ENCODE measurements at places on chromosomes 6 and 20.

- DNase-seq = no peak
Observed at GRCh38 chr6:42756722-42757121, 10.8 kb upstream of the TBCC start.

DNA sequence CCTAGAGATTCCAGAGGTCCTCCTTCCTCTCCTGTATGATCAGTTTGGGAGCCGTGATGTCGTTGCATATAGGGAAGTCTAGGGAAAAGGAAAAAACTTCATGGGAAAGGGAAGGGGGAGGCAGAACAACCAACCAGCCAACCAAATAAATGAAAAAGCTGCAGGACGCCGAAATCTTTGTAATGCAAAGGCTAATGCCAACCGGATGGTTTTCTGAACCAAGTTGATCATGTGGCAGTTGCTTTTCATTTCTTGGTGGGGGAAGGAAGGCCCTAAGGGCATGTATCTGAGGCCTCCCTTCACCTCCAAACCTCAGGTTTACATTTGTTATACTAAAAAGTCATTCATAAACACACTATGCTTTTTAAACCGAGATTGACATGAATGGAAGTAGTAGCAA, 167.2 kb downstream of the ARID1B start:
- DNase-seq = no peak

DNA sequence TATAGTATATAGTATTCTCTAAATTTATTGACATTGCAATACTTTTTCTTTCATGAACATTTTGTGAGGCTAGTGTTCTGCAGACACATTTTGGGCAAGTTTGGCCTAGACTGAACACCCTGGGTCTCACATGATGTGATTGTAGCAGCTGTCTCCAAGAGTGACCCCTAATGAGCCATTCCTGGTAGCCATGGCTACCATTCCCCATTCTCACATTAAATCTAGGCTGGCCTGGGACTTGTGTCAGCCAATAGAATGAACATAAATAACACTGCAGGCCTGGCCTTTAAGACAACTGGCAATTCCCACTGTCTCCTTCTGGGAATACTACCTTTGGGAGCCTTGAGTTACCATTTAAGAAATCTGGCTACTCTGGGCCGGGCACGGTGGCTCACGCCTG, 38.0 kb upstream of the TASP1 start:
- DNase-seq = no peak

GRCh38 chr20:44207126-44207723, 3.3 kb downstream of the OSER1 start:
- no peak for DNase-seq

DNA sequence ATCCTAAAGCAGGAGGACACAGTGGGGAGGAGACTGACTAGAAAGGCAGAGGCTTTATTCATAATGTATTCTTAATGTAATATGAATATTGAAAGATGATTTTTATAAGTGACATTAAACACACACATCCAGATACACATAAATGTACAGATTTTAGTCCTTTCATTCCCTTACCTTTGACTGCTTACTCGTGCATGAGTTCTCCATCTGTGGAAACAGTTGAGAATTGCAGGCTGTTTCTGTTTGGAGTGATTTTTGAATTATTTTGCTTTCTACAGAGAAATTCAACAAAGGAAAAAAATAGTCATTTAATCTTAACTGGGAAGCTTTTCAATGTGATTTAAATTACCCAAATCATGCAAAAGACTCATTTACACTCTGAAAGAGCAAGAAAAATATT, 136.5 kb downstream of the RIMS1 start:
- DNase-seq = no peak

- no peak for DNase-seq
Observed at GRCh38 chr6:38637756-38638155, 2.0 kb downstream of the BTBD9 start.

DNA sequence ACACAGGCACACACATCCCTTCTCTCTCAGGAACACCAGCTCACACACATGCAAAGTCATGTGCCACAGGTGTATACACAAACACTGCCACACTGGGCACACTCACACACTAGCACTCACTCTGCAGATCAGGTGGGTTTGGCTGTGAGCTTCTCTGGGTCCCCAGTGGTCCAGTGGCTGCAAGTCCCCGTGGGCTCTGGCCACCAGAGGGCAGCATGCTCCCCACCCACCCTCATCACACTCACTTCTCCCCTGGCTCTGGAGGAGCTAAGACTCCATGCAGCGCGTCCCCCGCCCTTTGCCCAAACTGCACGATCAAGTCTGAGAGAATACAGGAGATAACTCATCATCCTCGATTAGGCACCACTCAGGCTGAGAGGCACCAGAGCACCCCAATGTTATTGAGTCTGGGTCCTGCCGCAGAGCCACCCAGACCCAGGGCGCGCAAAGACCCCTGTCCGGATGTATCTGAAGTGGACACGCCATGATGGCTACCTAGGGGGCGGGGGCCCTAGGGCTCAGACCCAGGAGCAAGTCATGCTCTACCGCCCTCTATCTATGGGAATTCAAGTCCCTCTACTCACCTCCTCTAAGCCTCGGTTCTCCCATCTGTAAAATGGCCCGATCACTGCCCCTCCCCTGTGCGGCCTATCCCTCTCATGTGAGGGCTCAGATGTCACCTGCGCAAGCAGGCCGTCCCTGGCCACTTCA, 90.5 kb downstream of the GRM4 start:
- peak; percentile 70 for DNase-seq
